ENCODE measurements at places on chromosomes 1 and 21. TPM values are rescaled to one million over a fixed set of nuclear protein-coding genes. Genes with fewer than 3 reads are reported as not detected.

Gene E2F2
- polyA plus RNA-seq, result 4.7 TPM

Gene CLDN17
- polyA plus RNA-seq, result not detected

Gene PPIAL4G
- 0.04 TPM for polyA plus RNA-seq

Gene ACKR1
- 0.31 TPM for polyA plus RNA-seq

Gene LCE2B
- polyA plus RNA-seq, result not detected

Gene AGMAT
- 25.2 TPM for polyA plus RNA-seq

Gene SEC16B
- polyA plus RNA-seq, result 4.7 TPM

Gene TRIM46
- polyA plus RNA-seq, result 2.4 TPM

Gene KCNA3
- 0.12 TPM for polyA plus RNA-seq

Gene DHX9
- polyA plus RNA-seq, result 316 TPM

Gene ATP6V1G3
- polyA plus RNA-seq, result 9.8 TPM

DNA sequence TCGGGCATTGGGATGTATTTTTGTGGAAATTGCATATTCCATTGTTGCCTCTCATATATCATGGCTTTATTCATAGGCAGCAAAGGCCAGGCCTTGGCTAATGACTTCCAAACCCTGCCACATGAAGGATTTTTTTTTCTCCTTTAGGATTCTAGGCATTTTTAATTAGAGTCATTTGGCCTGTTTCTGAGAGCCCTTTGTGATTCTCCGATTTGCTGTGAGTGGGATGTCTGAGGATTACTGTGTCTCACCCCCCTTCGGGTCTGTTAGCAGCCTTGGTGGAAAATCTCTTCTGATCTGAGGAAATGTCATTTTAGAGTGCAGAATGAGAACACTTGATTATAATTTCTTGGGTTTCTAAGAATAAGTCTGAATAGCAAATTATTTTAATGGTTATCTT is 253.5 kb downstream of the NTNG1 start:
- no peak for DNase-seq

DNA sequence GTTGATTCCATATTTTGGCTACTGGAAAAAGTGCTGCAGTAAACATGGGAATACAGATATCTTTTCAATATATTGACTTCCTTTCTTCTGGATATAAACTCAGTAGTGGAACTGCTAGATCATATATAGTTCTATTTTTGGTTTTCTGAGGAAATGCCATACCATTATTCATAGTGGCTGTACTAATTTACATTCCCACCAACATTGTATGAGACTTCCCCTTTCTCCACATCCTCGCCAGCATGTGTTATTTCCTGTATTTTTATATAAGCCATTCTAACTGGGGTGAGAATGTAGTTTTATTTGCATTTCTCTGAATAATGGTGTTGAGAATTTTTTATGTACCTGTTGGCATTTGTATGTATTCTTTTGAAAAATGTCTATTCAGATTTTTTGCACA is 385.2 kb downstream of the NUF2 start:
- no peak for DNase-seq

DNA sequence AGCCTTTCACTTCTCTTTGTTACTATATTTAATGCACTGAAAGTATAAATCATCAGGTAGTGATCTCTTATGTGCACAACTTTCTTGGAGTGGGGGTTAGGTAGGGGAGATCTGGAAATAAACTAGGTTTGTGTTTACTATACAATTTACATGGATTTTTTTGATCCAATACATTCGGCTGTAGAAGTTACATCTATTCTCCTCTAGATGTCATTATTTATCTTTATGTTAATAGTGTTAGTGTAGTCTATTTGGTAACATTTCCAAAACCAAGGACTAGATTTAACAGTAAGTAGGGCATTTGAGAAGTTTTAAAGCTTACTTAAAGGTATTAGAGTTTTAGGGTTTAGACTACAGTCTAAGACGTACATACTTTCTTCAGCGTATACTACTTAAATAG is 5.4 kb downstream of the VPS45 start:
- no peak for DNase-seq

- DNase-seq, result no peak
Measured at GRCh38 chr1:151711044-151711800, 5.4 kb downstream of the CELF3 start.

GRCh38 chr1:149978547-149979023 is 31.9 kb downstream of the OTUD7B start:
- no peak for DNase-seq

- DNase-seq, result no peak
Measured at GRCh38 chr1:45051005-45051772, 39.1 kb downstream of the UROD start.

- no peak for DNase-seq
Measured at GRCh38 chr1:26887125-26887524, 3.0 kb downstream of the GPN2 start.

DNA sequence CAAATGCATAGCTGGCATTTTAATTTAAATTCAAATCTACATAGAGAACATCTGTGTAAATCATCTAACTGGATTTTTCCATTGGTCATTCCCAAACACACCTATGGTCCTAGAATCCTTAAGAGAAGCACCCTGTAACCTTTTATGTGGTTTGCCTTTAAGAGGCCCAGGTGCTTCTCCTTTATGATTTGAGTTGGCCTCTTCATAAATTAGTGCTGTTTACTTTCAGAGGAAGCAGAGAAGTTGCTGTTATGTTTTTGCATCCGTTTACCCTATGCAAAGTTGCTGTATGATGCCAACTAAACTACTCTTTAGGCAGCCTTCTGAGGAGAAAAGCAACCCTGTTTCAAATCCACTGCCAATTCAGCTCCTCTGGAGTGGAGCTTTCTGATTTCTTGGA is 193.8 kb downstream of the HS2ST1 start:
- DNase-seq, result no peak

GRCh38 chr1:227906550-227907071 is 41.1 kb downstream of the WNT9A start:
- no peak for DNase-seq

GRCh38 chr1:119887427-119887826 is 8.9 kb downstream of the ADAM30 start:
- DNase-seq, result no peak

GRCh38 chr1:48916130-48917069 is 139.7 kb upstream of the BEND5 start:
- DNase-seq, result peak; percentile 30

DNA sequence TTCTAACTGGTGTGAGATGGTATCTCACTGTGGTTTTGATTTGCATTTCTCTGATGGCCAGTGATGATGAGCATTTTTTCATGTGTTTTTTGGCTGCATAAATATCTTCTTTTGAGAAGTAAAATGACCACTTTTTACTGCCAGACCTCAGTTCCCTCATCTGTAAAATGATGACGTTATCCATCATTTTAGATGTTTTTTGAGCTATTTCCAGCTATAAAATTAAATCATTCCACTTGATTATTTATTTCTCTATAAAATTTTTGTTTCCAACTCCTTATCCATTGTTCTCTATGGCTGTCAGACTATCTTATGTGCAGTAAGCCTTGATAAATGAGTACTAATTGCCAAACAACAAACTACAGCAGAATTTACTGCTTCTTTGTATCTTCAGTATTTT is 33.2 kb downstream of the RGS5 start:
- DNase-seq, result no peak

DNA sequence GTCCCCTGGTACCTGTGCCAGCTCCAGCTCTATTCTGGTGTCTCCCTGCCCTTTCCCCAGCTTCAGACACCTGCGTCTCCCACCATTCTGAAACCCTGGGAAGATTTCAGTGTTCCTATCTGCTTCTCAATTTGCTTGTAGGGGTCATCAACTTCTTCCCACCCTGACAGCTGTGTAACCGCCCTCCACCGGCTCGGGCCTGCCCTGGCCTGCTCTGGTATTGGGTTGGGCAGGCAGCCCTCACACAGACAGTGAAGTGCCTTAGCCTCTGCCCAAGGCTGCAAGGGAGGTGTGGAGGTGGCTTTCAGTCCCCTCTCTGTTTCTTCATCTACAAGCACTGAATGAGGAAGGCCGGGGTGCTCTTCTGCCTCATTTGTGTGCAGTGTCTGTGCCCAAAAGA is 97.2 kb downstream of the LAMC2 start:
- DNase-seq, result no peak

DNA sequence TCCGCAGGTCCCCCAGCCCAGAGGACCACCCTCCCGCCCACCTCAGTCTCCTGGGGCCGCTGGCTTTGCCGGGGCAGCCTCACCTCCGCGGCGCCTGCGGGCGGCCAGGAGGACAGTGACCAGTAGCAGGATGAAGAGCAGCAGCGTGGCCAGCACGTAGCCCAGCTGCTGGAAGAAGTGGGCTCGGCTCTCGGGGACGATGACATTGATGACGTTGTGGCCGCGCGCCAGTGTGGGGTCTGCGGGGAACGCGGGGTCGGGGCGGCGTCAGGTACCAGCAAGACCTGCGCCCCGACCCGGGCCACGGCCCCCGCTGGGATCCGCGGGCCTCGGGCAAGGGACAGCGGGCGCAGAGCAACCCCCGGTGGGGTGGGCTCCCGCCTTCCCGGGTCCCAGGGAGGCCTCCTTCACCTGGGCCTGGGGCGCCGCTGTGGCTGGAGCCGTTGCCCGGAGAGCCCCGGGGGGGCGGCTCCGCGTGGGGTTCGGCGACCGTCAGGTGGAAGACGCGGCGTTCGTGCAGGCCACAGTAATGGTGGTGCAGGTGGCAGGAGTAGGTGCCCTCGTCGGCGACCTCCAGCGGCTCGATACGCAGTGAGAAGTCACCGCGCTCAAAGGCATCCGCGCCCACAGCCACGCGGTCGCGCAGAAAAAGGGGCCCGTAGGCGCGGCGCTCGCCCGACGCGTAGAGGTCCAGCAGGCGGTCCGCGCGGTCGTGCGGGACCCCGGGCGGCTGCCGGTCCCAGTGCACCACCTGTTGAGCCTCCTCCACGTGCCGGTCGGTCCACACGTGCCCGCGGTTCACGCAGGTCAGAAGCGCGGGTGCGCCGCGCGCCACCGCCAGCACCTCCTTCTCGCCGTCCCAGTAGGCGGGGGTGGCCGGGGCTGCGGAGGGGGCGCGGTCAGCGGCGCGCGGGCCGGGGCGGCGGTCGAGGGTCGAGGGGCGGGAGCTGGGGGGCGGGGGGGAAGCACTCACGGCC is 3.8 kb downstream of the MXRA8 start:
- no peak for DNase-seq

- DNase-seq, result no peak
Measured at GRCh38 chr1:21823980-21824702, 12.1 kb downstream of the LDLRAD2 start.

GRCh38 chr1:53641481-53642214 is 97.3 kb downstream of the GLIS1 start:
- DNase-seq, result no peak

- DNase-seq, result peak; percentile 16
Measured at GRCh38 chr1:165629848-165630628, 996 bp upstream of the MGST3 start.

- DNase-seq, result no peak
Measured at GRCh38 chr1:110634455-110635311, 28.5 kb upstream of the KCNA2 start.

DNA sequence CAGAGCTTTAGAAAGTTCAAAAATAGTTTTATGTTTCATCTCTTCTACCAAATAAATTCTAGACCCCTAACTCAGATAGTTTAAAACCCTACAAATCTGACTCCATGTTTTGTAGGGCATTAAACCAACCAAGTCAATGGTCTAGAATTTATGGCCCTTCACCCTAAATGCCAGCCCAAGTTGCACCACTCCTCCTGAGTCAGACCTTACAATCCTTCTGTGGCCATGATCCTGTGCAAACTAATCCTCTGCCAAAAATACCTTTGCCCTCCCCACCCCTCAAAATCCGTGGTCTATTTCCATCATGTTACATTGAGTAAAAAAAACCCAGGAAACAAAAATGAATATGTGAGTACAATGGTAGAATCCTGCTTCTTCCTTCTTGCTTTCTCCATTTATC is 179.3 kb downstream of the NR5A2 start:
- no peak for DNase-seq

DNA sequence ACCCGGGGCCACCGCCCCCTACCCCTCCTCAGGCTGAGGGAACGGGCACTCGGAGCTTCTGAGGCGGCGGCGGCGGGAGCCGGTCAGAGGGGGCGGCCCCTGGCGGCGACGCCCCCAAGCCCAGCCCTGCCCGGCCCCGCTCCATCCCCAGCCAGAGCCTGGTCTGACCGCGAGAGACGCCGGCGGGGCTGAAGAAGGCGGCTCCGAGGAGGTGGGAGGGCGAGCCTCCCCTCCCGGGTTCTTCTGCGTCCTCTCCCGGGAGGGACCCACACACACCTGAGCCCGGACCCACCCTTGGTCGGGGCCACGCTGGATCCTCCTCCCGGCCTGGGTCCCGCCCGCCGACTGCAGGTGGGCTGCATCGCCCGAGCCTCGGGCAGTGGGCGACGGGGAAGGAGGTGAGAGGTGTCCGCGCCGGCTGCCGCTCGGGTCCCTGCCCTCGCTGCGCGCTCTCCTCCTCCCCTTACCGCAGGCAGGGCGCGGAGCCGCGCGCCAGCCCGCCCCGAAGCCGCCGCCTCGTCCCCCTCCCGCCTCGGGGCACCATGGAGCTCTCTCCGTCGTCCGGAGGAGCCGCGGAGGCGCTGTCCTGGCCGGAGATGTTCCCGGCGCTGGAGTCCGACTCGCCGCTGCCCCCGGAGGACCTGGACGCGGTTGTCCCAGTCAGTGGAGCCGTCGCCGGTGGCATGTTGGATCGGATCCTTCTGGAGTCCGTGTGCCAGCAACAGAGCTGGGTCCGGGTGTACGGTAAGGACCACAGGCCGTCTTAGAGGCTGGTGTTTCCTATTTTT is at the start of gene RASAL2:
Gene RASAL2 (plus strand): TSS at position 154 of the 788 bp plus-strand sequence. CDS start 389 bp downstream, at position 543.
- peak; percentile 45 for DNase-seq

GRCh38 chr1:204859861-204860267 is 10.8 kb upstream of the NFASC start:
- DNase-seq, result no peak

- no peak for DNase-seq
Measured at GRCh38 chr1:202615501-202616354, 94.5 kb downstream of the SYT2 start.

- no peak for DNase-seq
Measured at GRCh38 chr1:184906761-184907160, 67.5 kb downstream of the NIBAN1 start.

DNA sequence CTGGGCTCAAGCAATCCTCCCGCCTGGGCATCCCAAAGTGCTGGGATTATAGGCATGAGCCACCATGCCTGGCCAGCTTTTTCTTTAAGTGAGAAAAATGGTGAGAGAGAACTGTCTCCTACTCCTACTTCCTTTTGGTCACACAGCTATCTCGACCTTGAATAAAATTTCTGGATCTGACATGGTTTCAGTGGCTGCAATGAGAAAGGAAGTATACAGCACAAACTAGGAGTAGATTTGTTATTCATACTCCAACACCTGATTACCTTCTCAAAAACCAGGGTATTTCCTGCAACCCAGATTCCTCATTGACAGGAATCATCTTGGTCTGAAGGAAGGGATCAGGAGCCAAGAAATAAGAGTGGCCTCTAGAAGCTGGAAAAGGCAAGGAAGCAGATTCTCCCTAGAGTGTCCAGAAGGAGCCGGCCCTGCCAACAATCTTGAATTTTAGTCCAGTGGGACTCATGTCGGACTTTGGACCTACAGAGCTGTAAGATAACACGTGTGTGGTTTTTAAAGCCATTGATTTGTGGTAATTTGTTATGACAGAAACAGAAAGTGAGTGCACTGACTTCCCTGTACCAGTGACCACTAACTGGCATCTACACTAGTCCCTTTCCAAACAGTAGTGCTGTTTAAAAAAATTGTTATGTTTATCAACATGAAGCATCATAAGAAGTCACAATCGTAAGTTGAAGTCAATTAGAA is 516.6 kb downstream of the SMYD3 start:
- DNase-seq, result no peak

Measured in right renal cortex interstitium (tissue), 3 donors.